ENCODE measurements at places on chromosomes 2 and 18.
A peak's percentile ranks its signal among the peaks of the same experiment; 100 is the strongest.

- DNase-seq, result no peak
Measured at GRCh38 chr18:58590254-58590653, 38.6 kb downstream of the ALPK2 start.

DNA sequence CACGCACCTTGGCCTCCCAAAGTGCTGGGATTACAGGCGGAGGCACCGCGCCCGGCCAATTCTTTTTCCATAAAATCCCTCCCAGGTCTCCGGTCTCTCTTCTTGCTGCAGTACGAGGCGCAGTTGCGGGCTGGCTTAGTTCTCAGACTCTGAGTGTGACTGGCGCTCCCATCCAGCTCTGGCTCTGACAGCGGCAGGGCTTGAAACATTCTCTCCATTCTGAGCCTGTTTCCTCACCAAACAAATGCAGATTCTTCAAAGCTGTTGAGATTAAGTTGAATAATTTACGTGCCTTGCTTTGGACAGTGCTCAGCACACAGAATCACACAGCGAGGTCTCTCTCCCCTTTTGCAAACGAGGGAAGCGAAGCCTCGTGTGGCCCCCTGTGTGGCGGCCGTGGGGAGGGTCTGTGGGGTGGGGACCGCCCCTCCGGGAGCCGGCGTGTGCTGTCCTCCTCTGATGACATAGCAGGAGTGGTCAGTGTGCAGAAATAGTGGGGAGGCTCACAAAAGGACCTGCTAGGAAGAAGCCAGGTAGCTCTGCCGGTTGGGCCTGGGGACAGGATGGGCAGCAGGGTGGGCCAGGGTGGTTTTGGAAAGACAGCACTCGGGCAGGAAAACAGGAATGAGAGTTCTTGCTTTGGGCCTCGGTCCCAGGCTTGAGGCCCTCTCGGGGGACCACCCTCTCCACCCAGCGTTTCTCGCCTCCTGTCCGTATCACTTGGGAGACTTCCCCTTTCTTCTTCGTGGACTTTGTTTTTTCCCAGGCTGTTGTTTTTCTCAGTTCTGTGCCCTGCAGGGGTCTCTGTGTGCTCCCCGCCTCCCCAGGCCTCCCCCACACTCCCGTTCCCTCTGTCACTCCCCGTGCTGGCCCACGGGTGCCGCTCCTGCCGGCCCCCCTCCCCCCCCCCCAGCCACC is 75.0 kb downstream of the KCNG2 start:
- no peak for DNase-seq

DNA sequence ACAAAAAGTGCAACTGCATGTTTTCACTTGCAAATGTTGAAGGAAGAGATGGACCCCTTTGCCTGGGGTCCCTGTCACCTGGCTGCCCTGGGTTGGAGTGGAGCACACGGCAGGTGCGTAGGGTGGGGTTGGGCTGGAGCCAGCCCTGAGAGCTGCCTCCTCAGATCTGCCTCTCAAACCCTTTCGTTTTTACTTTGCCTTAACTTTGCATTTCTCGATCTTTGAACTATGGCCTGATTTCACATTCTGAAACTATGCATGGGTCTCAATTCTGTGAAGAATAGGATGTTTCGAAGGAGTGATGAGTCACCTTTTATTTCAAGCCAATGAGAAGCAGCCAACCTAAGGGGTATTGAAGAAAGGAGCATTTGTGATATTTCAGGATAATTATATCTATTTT is 132.8 kb downstream of the ACOXL start:
- DNase-seq, result no peak

DNA sequence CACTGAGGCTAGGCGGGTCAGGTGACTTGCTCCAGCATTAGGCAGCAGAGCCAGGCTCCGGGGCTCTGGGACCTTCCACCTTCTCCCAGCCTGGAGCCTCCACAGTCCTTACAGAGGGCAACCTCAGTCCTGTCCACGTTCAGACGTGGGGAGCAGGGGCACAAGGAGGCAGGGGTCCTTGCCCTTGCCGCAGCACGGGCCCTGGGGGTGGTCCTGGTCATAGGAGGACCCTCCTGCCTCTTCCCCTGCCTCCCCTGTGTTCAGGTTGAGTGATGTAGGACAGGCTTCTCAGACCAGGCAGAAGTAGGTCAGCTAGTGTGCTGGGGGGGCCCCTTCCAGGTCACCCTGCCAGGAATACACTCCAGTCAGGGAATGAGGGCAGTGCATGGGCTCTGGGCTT is 5.4 kb upstream of the ARHGEF4 start:
- DNase-seq, result no peak

- DNase-seq, result no peak
Measured at GRCh38 chr2:235855011-235855410, 313.2 kb downstream of the GBX2 start.

DNA sequence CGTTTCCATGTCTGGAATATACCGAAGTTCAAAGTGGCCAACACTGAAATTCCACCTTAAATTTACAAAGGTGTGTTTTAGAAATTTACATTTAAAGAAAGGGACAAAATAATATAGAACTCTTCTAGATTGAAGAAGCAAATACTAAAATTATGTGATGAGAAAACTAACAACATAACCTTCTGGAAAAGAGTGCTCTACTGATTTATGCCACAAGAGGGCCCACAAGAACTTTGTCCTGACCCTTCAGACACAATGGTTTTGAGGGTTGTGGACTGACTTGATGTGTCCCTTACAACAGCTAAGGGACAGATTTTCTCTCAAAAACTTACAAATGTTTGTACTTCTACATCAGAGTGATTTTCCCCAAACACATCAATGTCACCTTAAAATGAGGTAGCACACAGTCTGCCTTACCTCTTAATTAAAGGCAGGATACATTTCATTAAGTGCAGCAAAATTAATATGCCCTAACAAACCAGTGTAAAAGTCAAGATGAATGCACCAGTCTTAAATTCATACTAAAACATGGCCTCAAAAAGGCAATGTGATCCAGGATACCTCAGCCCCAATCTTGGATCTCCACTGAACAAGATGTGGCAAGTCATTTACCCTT is 36.2 kb downstream of the EIF2AK3 start:
- no peak for DNase-seq

GRCh38 chr2:233165543-233165894 is 86.0 kb upstream of the ATG16L1 start:
- DNase-seq, result no peak

- no peak for DNase-seq
Measured at GRCh38 chr2:202782940-202783558, 88.5 kb downstream of the ICA1L start.

DNA sequence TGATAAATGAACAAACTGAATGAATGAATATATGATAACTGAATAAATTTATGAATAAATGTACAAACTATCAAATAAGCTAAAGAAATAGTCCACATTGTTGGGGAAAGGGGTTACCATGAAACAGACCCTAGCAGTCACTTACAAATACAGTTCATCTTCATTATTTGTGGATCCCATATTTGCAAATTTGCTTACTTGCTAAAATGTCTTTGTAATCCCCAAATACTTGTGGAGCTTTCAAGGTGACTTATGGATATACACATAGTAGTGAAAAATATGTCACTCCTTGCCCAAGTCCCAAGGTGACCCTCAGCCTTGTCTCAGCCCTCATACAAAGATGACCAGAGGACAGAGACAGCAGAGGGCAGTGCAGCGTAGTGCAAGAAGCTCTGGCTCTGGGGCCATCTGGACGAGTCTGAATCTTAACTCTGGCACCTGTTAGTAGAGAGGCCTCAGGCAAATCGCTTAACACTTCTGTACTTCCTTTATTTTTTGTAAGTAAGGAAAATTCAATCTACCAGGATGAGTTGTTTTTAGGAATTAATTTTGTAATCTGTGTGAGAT is 3.1 kb downstream of the PAIP2B start:
- no peak for DNase-seq

- DNase-seq, result no peak
Measured at GRCh38 chr2:220219371-220219770, 591.9 kb downstream of the SLC4A3 start.

DNA sequence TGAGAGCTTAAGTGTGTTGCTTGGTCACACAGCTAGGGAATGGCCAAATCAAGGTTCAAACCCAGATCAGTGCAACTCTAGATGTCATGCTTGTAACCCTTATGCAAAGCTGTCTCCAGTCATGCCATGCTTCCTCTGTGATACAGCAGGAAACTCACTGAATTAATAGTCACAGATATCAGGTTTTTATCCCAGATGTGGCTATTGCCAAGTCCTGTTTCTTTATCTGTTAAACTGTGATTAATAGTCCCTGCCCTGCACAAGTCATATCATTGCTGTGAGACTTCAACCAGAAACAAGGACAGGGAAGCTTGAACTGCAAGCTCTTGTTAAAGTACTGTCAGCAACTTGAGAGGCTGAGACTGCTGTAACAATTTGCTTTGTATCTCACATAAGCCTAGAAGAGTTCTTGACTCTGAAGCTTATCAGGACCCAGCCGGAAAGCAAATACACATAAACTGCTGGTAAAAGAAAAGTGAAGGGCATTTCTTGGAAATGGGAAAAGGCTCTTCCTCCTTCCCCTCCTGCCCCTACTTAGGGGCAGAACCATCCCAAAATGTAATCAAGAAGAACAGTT is 609.0 kb downstream of the DCC start:
- no peak for DNase-seq

DNA sequence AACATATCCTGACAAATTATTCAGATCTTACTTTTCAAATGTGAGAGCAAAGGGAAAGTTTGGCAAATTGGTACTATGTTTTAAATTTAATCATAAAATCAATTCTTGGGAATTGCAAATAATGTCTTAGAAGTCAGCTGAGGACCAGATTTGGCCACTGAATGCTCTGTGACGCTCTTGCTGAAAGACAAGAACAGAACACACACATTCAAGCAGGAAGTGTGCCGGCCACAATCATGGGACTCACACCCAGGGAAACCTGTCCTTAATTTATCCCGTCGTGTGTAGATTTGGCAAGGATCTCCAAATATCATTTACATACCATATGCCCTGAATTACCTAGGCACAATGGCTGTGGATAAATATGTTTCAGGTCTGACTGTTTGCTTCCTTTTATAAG is 253.1 kb downstream of the TCF4 start:
- peak; percentile 70 for DNase-seq

GRCh38 chr2:235569837-235570236 is 76.0 kb downstream of the AGAP1 start:
- DNase-seq, result no peak

DNA sequence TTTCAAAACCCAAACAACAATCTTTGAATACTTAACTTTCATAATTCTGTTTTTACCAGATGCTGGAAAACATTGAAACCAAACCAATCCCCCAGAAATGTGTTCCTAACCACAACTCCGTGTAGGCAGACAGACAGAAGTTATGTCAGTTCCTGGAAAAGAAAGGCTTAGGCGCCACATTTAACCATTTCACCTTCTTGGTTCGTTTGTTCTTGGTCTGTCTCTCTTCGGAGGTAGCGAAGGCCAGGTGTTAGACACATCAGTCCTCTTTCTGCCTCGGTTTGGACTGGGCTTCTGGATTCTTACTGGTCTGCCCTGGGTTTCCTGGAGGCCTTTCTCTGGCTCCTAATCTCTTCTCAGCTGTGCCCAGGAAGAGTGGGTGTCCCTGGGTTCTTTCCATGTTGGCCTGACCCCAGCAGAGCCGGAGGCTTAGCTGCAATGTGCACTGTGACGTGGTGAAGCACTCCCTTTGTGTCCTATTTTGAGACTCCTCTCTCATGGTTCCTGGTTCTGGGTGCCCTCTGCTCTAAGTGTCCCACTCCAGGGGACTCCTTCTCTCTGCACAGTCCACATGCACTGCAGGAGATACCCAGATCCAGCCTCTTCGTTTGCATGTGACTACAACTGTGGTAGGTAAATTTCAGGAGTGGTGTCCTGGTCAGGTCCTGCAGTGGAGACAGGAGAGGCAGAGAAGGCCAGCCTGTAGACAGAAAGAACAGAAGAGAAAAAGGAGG is 23.1 kb upstream of the RAB31 start:
- peak; percentile 79 for DNase-seq

GRCh38 chr2:118913803-118914645 is 28.0 kb upstream of the MARCO start:
- DNase-seq, result no peak

DNA sequence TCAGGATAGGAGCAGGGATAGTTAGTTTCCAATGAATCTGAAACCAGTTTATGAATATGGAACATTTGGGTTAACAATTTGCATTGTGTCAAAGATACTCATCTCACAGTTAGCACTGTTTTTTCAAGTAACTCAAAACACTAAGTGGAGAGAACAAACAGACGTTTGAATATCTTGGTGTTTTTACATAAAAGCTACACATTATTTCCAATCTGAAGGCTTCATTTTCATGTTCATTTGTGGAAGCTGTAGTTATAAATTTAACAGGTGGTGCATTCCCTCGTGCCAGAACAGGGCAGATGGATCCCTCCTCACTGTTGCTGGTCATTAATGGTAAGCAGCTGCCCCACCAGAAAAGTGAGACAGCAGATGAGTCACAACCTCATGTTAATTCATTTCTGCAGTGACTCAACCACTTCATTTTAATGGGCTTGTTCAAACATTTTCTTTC is 286.9 kb downstream of the TMX3 start:
- no peak for DNase-seq

DNA sequence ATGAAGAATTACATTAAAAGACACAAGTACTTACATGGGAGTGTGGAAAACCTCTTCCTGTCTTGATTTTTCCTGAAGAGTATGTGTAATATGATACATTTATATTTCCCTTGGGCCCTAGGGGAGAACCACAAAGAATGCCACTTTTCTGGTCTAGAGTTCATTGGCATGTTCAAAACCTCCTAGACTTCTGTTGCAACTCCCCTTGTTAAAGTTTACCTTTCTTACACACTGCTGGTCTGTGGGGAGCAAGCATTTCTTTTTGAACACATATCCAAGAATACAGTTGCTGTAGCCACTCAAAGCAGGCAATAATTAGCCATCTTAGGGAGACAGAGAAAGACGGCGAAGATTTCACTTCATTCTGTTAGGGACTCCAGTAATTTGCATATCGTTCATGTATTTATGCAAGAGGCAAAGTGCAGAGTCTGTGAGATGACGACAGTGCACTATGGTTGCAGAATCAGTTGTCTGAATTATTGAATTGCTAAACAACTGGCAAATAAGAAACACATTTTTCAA is 103.5 kb downstream of the NOL4 start:
- DNase-seq, result no peak

GRCh38 chr2:47272031-47272864 is 117.1 kb upstream of the STPG4 start:
- peak; percentile 77 for DNase-seq

DNA sequence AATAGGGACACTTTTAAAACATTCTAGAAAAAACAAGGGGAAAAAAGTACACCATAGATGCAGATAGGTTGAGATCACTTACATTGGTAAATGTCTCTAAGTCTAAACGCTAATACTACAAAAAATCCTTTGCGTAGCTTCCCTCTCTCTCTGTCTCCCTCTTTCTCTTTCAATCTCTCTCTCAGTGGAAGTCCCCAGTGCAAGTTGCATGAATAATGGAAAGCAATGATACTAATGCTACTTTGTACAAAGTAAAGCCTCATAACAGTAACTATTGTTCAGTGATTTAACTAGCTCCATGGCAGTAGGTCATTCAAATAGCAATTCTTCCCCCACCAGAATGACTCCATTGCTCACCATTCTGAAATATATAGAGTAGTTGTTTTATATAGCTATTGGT is 12.8 kb downstream of the MEIS1 start:
- no peak for DNase-seq

DNA sequence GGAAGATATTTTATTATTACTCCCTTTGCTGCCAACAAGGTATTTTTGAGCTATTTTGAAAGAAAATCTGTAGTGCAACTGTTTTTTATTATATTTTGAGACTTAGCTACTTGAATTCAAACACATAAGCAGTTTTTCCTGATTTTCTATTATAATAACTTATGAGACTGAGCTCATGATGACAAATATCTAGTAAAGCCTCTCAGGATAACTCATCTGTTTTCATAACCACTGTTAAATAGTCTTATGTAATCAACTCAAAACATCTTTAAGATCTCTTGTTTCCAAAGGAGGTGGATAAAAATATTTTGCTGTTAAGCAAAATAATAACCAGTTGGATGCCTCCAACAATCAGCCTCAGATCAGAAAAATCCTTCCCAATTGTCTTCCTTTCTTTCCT is 21.9 kb upstream of the PPP1CB start:
- no peak for DNase-seq

Data from tibial artery (tissue), 4 donors.